ENCODE measurements at places on chromosomes 5 and 9.

DNA sequence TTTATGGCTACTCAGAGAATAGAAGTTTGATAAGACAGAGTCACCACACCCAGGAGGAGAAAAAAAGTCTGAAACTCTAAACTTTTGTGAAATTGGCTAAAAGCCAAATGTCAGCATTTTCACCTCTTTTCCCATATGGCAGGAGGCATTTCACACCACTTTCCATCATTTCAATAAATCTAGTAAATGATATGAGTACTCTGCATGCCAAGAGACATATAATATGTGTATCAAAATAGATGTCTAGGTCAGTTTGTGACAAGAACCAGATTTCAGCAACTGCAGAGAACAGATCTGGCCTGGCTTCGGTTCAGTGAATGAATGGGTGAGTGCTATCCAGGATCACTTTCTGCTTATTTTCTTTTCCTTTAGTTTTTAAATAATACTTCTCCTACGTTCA, 470.8 kb downstream of the ENC1 start:
- no peak for DNase-seq

- no peak for DNase-seq
Observed at GRCh38 chr5:422323-423232, 20.4 kb upstream of the EXOC3 start.

GRCh38 chr5:42956551-42956950, 83.6 kb downstream of the ANXA2R start:
- DNase-seq = no peak

DNA sequence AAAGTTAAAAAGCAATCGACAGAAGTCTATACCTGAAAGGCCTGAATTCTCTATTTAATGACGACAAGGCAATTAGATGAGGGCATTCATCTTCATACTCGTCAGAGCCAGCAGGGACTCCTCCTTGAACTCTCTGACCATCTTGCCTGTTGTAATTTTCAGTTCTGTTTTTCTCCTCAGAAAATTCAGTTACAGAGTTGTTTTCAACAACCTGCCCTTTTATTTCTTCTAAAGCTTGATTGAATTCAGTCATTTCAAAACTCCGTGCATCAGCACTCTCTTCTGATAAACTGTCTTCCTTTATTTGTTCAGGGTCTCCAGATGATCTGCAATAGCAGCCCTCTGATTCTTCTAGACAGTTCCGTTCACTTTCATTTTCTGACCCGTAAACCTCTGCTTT, 15.6 kb downstream of the RIOK2 start:
- DNase-seq = no peak

- no peak for DNase-seq
Observed at GRCh38 chr5:93130624-93131490, 450.2 kb downstream of the NR2F1-AS1 start.

DNA sequence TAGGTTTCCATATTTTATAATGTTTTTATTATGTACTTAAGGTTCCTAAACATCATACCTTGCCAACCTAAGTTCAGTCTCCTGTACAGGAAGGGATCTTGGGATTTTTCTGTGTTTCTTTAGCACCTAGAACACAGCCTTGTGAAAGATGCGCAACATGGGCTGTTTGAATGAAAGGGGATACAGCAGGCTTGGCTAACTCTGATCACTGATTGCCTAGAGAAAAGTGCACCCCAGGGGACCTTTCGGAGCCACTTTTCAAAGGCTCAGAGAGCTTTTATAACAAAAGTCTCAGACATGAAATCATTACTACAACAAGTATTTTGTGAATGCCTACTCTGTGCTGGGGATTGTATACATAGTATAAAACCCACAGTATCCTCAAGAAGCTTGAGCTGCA, 261.6 kb downstream of the BNC2 start:
- DNase-seq = no peak

GRCh38 chr5:2149195-2149539, 266.4 kb upstream of the IRX4 start:
- no peak for DNase-seq

GRCh38 chr9:118108971-118109370, 404.8 kb downstream of the TLR4 start:
- no peak for DNase-seq

GRCh38 chr5:137566780-137567179, 67.7 kb upstream of the SPOCK1 start:
- DNase-seq = no peak

- no peak for DNase-seq
Observed at GRCh38 chr9:137881591-137882505, 4.3 kb downstream of the CACNA1B start.

- DNase-seq = no peak
Observed at GRCh38 chr5:83877911-83878706, 157.5 kb upstream of the HAPLN1 start.

GRCh38 chr5:136058039-136058971, 29.5 kb downstream of the TGFBI start:
- DNase-seq = no peak

- DNase-seq = no peak
Observed at GRCh38 chr9:121156263-121156731, 45.4 kb downstream of the RAB14 start.

DNA sequence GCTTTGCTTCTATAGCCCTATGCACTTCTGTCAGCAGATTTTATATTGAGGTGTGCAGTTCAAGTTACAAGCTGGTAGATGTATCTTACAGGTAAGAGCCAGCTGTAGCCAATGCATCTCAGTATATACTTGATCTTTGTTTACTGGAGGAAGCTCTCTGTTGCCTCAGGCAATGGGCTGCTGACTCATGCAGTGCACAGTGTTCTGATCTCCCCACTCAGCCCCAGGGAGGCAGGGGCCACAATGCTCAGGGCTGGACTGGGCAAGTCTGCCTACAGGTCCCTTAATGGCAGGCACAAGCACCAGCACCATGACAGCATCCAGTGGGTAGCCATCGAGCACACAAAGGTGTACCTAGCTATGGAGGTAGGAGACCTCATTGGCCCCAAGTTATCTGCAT, 178.8 kb upstream of the CDH10 start:
- DNase-seq = no peak

DNA sequence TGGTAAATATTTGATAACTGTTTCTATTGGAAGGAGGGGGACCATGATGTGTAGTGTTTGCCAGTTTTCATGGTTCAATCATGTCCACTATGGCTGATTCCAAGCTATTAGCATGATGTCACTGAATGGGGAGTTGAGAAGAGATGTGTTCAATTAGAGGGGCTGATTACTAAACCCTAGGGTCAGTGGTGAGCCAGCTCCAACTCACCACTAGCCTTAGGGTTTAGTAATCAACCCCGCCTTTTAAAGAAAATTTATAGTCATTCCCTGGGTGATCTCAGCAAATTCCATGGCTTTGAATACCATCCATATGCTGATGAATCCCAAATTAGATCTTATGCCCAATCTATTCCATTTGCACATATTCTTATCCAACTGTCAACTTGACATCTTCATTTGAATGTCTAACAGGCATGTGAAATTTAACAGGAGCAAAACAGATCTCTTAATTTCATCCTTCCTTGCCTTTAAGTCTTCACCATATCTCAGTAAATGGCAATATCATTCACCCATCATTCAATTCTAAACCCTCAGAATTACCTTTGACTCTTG, 98.8 kb downstream of the GCNT1 start:
- no peak for DNase-seq

GRCh38 chr9:16266648-16267276, 603.7 kb downstream of the BNC2 start:
- DNase-seq = no peak

DNA sequence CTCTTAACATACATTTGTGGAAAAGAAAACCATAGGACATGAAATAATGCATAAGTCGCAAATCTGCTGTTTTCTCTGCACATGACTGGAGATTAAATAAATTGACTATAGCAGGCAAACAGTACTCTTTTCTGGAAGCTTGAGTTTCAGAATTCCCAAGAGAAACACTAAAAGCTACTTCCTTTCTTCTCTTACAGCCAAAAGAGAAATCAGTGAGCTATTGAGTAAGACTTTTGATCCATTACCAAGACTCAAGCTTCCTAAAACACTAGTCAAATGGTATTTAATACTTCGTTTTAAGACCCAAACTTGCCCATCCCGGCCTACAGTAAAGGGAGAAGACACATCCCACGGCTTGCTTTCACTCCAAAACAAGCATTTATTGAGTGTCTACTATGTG, 335.8 kb upstream of the PUM3 start:
- no peak for DNase-seq

DNA sequence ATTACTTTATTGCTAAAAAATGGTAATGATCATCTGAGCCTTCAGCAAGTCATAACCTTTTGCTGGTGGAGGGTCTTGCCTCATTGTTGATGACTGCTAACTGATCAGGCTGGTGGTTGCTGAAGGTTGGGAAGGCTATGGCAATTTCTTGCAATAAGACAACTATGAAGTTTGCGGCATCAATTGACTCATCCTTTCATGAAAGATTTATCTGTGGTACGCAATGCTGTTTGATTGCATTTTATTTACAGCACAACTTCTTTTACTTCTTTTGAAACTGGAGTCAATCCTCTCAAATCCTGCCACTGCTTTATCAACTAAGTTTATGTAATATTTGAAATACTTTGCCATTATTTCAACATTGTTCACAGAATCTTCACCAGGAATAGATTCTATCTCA, 58.3 kb upstream of the ACO1 start:
- no peak for DNase-seq

- no peak for DNase-seq
Observed at GRCh38 chr5:146813346-146814157, 65.0 kb downstream of the PPP2R2B start.

DNA sequence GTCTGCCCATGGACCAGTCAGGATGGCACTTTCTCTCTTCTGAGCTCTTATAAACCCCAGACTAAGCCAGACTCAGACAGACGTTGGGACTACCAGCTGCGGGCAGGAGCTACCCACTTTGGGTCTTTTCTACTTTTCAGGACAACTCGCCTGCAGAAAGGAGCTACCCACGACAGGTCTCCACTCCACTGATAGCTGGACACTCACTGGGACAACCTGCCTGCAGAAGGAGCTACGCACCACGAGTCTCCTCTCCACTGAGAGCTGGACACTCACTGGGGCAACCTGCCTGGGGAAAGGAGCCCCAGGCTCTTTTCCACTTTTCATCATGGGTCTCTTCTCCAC, 1440.2 kb upstream of the ACO1 start:
- DNase-seq = no peak

GRCh38 chr9:113701774-113702755, 174.0 kb upstream of the ZNF618 start:
- DNase-seq = no peak

DNA sequence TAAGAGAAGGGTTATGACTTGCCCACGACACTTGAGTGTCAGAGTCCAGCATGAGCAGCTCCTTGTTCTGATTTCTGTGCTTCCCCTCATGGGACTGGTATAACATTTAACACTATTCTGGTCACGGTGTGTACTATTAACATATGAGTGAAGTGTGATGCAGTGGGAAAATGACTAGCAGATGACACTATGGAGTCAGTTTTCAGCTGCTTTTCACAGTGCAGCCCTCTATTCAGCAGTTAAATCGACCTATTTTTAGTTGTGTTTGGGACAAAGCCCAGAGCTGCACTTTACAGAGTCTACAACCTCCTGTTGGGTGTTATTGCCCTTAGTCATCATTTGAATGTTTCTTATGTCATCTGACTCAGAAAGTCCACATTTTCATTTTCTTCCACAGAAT, 59.1 kb downstream of the CHSY3 start:
- DNase-seq = no peak

- no peak for DNase-seq
Observed at GRCh38 chr9:124037790-124038189, 26.2 kb downstream of the LHX2 start.

DNA sequence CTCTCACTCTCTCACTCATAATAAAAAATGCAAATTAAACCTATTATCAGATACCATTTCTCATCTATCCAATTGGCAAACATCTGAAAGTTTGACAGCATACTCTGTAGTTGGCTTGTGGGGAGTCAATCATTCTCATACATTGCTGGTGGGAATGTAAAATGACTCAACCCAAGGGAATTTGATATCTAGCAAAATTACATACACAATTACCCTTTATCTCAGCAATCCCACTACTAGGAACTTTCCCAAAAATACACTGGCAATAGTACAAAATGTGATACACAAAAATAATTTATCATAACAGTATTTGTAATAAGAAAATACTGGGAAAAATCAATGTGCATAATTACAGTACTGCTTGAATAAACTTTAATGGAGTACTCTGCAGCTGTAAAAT, 731.3 kb downstream of the DTWD2 start:
- no peak for DNase-seq

DNA sequence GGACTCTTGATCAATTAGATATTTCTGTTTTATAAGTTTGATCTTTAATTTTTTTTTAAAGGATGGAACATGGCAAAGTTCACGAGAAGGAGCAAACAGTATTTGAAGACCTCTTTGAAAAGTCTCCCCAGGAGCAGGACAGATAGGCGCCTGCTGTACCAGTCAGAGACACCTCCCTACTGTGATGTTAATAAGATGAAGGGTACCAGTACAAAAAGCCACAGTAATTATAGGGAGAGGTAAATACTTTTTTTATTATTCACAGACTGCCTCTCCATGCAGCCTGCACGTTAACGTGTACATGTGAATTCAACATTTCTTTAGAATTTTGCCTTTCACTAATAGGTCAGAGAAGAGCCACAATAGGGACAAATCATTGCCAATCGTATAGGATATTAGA, 146.5 kb upstream of the CDH6 start:
- no peak for DNase-seq

GRCh38 chr5:56303511-56303910, 70.4 kb upstream of the ANKRD55 start:
- no peak for DNase-seq

DNA sequence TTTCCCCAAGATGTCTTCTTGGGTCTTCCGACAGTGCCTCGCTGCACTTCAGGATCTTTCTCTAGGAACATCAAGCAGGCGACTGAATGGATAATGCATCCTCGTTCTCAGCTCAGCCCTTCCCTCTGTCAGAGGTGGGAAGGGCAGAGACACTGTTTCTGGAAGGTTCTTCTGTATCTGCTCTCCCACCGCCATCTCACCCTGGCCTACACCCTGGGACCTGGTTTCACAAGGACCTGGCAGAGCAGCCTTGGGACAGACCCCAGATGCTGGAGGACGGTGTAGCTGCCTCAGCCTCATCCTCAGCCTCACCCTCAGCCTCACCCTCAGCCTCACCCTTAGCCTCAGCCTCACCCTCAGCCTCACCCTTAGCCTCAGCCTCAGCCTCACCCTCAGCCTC, 18.5 kb downstream of the MRPL36 start:
- no peak for DNase-seq

- DNase-seq = no peak
Observed at GRCh38 chr9:3473405-3473804, 52.4 kb downstream of the RFX3 start.

DNA sequence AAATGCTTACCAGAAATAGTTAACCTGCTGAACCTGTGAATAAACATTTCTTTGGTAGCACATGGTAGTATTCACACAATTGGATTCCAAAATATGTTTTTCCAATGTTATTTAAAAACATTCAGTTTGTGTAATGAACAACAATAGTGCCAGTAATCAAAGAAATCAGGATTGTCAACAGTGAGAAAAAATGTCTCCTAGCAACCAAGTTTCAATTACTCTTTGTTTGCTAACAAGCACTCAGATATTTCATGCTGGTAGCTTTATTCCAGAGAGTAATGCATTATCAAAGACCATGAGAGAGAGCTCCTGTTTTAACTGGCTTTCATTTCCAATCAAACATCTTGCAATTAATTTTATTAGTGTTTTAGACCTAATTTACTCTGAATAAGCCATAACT, 768.1 kb upstream of the GRAMD2B start:
- no peak for DNase-seq

- DNase-seq = no peak
Observed at GRCh38 chr9:113533335-113534225, 70.1 kb downstream of the RGS3 start.

- DNase-seq = no peak
Observed at GRCh38 chr9:134908524-134909309, 9.0 kb downstream of the FCN1 start.

GRCh38 chr5:78552729-78553342, 95.7 kb downstream of the LHFPL2 start:
- DNase-seq = no peak
